Heart right ventricle (tissue), 16 donors: ENCODE measurements at places on chromosomes 5 and 9. TPM values are rescaled to one million over a fixed set of nuclear protein-coding genes. Genes with fewer than 3 reads are reported as not detected.

DNA sequence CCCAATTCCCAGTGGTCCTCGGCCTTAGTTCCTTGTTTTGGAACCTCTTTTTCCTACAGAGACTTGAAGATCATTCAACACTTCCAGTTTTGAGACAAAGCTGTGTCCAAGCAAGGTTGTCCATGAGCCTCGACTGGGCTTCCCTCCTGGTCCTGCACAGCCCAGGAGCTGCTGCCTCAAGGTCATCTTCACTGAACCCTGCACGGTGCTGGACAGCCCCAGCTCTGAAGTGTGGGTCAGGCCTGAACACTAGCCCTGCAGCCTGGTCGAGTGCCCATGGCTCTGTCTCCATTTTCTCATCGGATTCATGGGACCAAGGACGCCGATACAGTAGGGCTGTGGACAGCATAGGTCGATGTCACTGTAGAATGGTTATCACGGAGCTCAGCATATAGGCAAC lies 68.0 kb upstream of the NFIL3 start:
- DNase-seq, result no peak

GRCh38 chr9:105295201-105295550 lies 50.7 kb downstream of the SLC44A1 start:
- DNase-seq, result no peak

DNA sequence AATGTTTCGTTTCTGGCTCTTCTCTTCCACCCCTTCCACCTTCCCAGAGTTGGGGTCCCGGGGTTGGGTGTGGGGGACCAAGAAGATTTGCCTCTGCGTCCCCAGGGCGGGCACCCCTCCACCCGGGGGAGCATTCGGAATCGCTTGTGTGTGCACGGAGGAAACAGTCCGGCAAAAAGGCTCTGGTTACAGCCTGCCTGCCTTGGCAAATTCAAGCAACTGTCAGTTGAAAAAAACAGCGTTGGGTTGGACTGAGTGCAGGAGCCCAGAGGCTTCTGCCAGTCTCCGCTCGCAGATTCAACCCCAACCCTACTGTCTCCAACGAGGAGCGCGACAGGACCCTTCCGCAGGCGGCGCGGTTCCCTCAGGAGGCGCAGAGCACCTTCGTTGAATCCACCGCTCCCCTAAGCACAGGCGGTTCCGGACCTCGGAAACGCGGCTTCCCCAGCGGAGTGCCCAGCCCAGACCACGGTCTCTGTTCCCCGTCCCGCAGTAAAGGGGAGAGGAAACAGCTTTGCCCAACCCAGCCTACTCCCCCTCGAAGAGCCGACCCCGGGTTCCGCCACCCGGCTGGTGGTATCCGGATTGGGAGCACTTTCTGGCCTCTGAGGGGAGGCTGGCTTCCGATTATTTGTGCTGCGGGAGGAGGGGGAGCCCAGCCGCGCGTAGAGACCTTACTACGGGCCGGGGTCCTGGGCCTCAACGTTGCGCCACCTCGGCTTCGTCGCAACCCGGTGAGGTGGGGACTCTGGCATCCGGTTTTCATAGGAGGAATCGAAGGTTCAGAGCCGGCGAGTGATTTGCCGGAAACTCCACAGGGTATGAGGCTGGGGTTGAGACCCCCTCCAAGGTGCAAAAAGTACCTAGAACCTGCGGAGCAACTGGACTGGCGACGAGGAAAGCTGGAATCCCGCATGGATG lies 9.6 kb downstream of the LHX6 start:
- DNase-seq, result no peak

DNA sequence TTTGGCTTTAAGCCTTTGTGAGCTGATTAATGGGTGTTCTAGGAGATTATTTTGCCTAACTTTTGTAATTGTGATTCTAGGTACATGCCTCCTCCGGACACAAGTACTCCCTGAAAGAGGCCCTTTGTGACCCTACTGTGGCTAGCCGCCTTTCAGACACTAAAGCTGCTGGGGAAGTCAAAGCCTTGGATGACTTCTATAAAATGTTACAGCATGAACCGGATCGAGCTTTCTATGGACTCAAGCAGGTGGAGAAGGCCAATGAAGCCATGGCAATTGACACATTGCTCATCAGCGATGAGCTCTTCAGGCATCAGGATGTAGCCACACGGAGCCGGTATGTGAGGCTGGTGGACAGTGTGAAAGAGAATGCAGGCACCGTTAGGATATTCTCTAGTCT lies 13.6 kb downstream of the ITGA1 start:
- no peak for DNase-seq

GRCh38 chr9:81499021-81499454 lies 190.3 kb downstream of the TLE1 start:
- peak; percentile 10 for DNase-seq

DNA sequence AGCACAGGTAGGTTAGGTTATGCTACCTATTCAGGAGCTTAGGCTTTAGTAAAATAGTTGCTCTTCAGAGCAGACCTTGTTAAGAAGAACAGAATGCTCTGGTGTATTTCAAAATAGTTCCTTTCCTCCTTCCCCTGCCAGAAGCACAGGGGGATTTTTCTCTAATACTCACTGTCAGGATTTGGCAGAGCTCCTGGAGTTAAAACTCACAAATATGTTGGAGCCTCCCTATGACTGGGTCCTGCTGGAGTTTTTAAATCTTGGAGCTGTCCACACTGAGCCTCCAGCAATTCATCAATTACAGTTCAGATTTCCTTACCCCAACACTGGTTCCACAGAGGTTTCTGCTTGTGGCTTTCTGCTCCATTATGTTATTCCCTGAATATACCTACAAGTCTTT lies 1233.8 kb upstream of the WWC1 start:
- no peak for DNase-seq

GRCh38 chr5:38535248-38535750 lies 21.1 kb downstream of the LIFR start:
- no peak for DNase-seq

- no peak for DNase-seq
Observed at GRCh38 chr9:68574150-68574549, 33.5 kb upstream of the TMEM252 start.

GRCh38 chr5:176501333-176501732 lies 35.9 kb downstream of the RNF44 start:
- DNase-seq, result no peak

- DNase-seq, result no peak
Observed at GRCh38 chr5:98301547-98301946, 471.9 kb upstream of the RGMB start.

GRCh38 chr5:92838253-92838652 lies 742.8 kb downstream of the NR2F1-AS1 start:
- no peak for DNase-seq

Gene SPINK1
- polyA plus RNA-seq, result 14.7 TPM

Gene IER5L
- 26.3 TPM for polyA plus RNA-seq

Gene SLC6A3
- polyA plus RNA-seq, result 0.04 TPM

Gene C1QTNF3
- 0.51 TPM for polyA plus RNA-seq

Gene STK32A
- 1.3 TPM for polyA plus RNA-seq

Gene GPR151
- not detected for polyA plus RNA-seq

Gene PTGES
- 5.7 TPM for polyA plus RNA-seq

Gene RGMB
- 6.0 TPM for polyA plus RNA-seq
